IMR-90 (cell line): ENCODE measurements at places on chromosomes 7 and 10. TPM values are rescaled to one million over a fixed set of nuclear protein-coding genes. Genes with fewer than 3 reads are reported as not detected.

GRCh38 chr10:47253651-47254375, 46.2 kb upstream of the GDF10 start:
- peak; percentile 41 for DNase-seq

DNA sequence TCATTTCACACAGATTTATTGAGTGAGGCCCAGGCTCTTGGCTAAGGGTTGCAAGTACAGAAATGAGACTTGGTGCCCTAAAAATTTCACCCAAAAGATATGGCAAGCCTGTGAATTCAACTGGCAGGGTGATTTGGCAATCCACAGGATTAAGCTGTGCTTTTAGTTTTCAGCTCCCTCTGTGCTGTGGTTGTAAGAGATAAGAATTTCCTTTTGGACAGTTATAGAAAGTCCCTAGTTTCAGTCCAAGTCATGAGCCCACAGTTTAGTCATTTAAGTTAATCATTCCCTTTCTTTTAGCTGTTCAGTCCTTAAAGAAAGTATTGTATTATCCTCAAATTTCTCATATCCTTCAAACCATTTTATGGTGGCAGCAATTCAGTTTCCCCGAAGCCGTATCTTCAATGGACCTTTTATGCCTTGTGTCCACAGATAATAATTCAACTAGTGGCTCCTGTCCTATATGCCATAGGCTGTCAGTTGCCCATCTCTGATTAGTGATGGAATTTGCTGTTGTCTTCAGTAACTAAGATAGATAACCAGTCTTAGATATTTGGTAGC, 73.4 kb upstream of the NAMPT start:
- DNase-seq = peak; percentile 41

The ELAPOR2 gene
- 0.83 and 1.3 TPM in 2 replicates for total RNA-seq

DNA sequence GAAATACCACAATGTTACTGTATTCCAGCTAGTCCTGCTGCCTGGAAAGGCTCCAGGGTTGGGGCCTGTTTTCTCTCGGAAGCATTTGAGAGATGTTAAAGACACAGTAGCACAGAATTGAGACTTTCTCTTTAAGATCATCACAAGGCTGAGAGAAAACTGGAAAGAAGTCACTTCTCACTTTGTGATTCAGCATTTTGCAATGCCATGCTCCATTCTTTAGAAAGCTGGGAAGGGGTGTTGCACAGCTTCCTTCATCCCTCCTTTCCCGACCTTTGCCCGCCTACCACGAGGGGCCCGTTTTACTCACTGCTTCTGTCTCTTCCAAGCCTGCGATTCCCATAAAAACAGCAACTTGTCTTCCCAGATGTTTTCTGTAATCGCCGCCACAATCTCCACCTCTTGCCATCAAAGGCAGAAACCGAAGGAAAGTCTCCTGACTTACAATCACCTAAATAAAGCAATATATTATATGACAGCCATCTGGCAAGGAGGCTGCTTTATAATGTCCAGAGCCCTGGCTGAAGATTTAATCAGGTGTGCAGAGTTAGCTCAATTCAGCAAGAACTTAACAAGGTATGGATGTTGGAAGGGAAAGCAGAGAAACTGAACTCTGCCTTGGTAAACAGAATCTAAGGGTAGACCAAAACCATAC, 18.9 kb downstream of the NOD1 start:
- peak; percentile 95 for DNase-seq

GRCh38 chr10:17109475-17110207, 20.0 kb downstream of the CUBN start:
- DNase-seq = peak; percentile 85

GRCh38 chr10:50367732-50368131, 116.4 kb upstream of the ASAH2 start:
- DNase-seq = peak; percentile 54

The NPY4R gene
- total RNA-seq = 0.83 and 1.1 TPM in 2 replicates

The VWA2 gene
- not detected in 2 replicates for total RNA-seq

DNA sequence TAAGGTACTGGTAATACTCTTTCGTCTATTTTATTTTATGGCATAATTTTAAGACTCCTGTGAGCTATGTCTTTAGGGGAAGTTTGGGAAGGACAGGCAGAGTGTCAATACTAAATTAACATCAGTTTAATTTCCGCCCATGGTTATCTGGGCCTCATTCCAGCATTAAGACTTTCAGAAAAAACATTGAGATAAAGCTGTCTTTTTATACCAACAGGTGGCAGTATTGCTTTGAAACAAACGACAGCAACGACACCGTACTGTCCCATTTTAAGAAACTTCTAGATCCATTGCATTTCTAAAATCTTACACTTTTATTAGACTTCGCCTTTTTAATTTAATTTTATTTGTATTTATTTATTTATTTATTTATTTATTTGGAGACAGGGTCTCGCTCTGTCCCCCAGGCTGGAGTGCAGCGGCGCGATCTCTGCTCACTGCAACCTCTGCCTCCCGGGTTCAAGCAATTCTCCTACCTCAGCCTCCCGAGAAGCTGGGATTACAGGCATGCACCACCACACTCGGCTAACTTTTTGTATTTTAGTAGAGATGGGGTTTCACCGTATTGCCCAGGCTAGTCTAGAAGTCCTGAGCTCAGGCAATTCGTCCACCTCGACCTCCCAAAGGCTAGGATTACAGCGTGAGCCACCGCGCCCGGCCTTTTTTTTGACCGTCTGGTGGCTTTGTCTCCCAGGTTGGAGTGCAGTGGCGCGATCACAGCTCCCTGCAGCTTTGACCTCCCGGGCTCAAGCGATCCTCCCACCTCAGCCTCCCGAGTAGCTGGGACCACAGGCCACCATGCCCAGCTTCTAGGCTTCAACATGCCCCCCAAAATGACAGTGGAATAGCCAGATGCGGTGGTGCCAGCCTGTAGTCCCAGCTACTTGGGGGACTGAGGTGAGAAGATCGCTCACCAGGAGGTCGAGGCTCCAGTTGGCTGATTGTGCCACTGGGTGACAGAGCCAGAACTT, 78.7 kb upstream of the C1GALT1 start:
- peak; percentile 74 for DNase-seq

DNA sequence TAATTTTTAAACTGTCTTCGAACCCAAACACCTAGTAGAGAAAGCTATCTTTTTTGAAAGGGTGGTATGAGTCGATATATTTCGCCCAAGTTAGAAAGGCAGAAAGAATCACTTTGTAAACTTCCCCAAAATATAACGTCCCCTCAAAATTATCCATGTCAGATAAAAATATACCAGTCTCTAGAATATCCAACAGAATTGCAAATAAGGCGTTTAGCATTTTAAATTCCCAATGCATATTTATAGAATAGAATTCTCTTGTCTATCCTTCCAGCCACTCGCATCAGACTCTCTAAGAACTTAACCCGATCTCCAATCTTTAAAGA, 2.1 kb downstream of the CTBP2 start:
- DNase-seq = no peak

The FBXL13 gene
- 0.36 and 0.83 TPM in 2 replicates for total RNA-seq

The BRAT1 gene
- total RNA-seq = 5.8 and 6.8 TPM in 2 replicates

The NKX1-2 gene
- total RNA-seq = not detected in 2 replicates

DNA sequence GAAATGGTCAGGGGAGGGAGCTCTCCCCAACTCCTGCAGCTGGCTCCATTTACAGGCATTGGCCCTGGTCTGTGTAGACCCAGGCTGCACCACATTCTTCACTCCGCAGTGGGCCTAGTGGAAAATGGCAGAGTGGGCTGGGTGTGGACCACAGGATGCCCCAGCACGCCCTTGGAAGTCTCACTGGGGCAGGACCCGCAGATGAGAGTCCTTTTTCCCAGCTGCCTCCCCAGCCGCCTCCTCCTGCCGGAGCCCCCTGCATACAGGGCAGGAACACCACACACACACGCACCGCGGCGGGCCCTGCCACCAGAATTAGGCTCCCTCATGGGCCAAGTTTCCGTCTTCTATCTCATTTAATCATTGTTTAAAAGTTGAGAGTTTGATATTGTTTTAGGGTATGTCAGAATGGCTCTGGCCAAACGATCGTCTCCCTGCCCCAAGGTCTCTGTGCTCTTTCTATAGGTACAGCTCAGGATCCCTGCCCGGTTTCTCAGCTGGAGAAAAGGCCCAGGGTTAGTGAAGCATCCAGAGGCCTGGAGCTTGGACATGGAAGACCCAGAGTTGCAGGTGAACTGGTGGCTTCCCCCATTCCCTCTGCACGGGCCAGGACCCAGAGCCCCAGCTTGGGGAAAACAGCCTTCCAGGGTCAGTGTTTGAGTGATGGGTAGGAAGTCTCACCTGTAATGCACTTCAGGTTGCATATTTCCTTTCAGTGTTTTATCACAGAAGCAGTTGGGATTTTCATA, 42.0 kb downstream of the ZNF467 start:
- no peak for DNase-seq

- DNase-seq = peak; percentile 94
Measured at GRCh38 chr10:3776796-3777571, 8.0 kb downstream of the KLF6 start.

The ADAP1 gene
- 1.4 and 2.2 TPM in 2 replicates for total RNA-seq

- DNase-seq = no peak
Measured at GRCh38 chr7:46363688-46364087, 442.6 kb upstream of the IGFBP3 start.

The DPP6 gene
- not detected in 2 replicates for total RNA-seq

DNA sequence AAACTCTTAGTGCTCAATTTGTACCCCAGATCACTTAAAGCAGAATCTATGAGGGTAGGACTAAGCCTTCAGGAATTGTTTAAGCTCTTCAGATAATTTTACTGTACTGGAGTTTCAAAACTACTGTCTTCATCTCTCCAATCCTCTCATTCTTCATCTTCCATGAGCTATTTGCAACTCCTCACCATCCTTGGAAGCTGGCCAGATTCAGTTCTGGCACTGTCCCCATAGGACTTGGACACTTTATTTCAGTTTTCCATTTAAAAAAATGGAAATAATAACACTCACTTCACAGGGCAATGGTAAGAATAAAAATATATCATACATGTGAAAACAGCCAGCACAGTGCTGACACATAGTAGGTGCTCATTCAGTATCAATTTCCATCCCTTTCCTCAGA, 74.6 kb downstream of the PPP1R17 start:
- no peak for DNase-seq

GRCh38 chr7:37100735-37101331, 347.8 kb downstream of the ELMO1 start:
- DNase-seq = no peak

GRCh38 chr10:93060887-93061593, 442 bp downstream of the CYP26C1 start:
- DNase-seq = no peak

- DNase-seq = no peak
Measured at GRCh38 chr10:90945491-90946070, 24.7 kb upstream of the ANKRD1 start.

The PPP3CB gene
- total RNA-seq = 22.9 and 40.0 TPM in 2 replicates

DNA sequence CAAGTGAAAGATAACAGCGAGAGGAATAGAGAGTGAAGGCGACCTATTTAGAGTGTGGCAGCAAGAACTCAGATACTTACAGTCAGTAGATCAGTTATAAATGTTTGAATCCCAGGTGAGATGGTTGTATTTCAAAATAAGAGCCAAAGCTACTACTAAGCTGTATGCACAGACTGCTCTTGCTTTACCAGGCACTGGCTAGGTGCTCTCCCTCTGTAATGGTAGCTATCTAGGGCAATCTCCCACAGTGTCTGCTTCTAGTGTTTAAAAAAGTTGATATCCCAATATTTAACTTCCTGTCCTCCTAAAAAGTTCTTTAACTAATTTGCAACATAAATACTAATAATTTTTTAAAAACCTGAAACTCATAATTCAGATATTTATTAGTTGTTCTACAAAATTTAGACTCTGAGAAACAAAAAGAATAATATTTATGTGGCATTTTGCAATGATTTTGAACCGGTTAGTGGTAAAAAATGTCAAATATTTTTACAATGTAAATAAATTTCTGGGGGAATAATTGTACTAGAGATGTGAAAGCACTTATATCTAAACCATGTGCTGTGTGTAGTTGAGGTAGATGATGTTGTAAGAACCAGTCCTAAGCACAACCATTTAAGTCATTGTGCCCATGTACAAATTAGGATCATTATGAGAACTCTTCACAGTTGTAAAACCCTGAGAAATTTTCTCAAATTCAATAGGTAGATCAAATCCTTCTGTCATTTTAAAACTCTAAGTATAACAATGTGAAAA, 349.3 kb upstream of the SEMA3D start:
- DNase-seq = peak; percentile 33

The FRA10AC1 gene
- total RNA-seq = 1.6 and 10.6 TPM in 2 replicates

DNA sequence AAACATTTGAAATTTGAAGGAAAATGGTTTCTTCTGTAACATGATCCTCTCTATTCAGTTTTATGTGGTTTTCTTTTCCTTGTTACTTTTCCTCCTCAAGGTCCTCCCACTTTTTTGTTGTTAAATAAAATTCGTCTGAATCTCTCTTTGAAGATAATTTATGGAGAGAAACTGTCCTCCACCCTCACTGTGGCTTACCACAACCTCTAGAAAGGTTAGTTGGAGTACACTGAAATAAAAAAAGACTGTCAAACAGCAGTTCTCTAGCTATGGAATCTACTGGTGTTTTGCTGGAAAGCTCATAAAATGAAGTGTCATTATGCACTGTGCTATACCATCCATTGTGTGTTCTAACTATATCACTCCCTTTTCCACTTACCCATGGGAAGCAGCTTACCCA, 189.4 kb downstream of the HDAC9 start:
- no peak for DNase-seq

The KCND2 gene
- total RNA-seq = under 0.01 TPM in 2 replicates

DNA sequence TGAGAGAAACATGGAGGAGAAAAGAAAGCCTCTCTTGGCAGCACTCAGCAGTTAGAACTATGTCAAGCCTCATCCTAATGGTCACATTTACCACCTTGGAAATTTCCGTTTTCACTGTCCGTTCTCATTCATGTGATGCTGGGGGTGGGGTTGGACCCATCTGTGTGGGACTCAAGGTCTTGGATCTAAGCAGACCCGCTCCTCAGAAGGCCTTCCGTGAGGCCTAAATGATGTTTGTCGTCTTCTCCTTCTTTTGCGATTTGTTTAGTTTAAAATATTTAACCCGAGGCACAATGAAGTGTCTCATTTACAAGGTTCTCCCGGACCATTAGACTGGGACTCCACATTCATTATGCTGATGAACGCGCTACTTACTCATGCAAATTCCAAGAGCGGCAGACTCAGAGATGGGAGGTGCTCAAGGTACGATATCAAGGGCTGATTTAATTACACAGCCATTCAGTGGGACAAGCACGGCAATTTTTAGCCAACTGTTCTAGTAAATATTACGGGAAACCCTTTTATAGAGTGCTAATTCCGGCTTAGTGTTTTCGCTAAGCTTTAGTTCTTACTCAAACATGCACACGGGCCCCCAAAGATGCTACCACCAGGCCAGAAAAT, 109.1 kb upstream of the EFCAB10 start:
- no peak for DNase-seq

- DNase-seq = no peak
Measured at GRCh38 chr10:22324893-22325271, 4.0 kb downstream of the BMI1 start.

- DNase-seq = peak; percentile 18
Measured at GRCh38 chr7:127997226-127997922, 33.9 kb downstream of the LRRC4 start.

- peak; percentile 77 for DNase-seq
Measured at GRCh38 chr7:23055582-23056178, 41.8 kb upstream of the HYCC1 start.

The ANKRD30A gene
- total RNA-seq = not detected in 2 replicates

- no peak for DNase-seq
Measured at GRCh38 chr7:99002148-99002826, 124.0 kb downstream of the TRRAP start.

The FAM25A gene
- not detected in 2 replicates for total RNA-seq

- no peak for DNase-seq
Measured at GRCh38 chr10:84901885-84902284, 573.5 kb downstream of the CCSER2 start.

The LMTK2 gene
- 5.0 and 5.3 TPM in 2 replicates for total RNA-seq
